Panc1 (cell line): ENCODE measurements at places on chromosomes 7 and 10.

GRCh38 chr10:79162861-79163665 lies 94.3 kb downstream of the ZMIZ1 start:
- no peak for DNase-seq

DNA sequence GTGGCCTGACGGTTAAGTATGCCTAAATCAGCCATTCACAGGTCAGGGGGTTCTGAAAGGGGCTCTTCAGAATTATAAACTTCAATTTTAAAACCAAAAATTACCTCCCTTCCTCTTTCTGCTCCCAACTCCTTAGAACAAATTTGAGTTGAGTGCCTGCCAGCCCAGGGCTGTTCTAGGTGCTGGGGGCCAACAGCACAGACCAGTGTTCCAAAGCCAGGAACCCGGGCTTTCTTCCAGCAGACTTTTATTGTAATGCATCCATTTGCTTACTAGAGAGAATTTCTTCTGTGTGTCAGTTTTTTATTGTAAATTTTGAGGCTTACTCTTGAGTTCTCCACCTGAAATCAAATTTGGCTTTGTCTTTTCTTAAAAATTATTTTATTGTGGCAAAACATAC lies 238.5 kb downstream of the CACNB2 start:
- DNase-seq, result no peak

DNA sequence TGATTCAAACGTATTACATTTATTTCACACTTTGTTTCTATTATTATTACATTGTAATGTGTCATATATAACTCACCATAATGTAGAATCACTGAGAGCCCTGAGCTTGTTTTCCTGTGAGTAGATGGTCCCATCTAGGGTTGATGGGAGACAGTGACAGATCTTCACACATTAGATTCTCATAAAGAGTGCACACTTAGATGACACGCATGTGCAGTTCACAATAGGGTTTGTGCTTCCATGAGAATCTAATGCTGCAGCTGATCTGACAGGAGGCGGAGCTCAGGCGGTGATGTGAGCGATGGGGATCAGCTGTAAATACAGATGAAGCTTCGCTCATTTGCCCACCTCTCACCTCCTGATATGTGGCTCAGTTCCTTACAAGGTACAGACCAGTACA lies 36.1 kb downstream of the BMPER start:
- no peak for DNase-seq

GRCh38 chr10:88041243-88042159 lies 178.1 kb downstream of the PTEN start:
- no peak for DNase-seq

GRCh38 chr10:133421336-133422222 lies 2.8 kb downstream of the SPRN start:
- DNase-seq, result no peak

GRCh38 chr10:118746246-118746645 lies 8.5 kb downstream of the CACUL1 start:
- DNase-seq, result no peak

- DNase-seq, result no peak
These were observed 55.5 kb upstream of the FAM171A1 start for GRCh38 chr10:15426558-15426957.

DNA sequence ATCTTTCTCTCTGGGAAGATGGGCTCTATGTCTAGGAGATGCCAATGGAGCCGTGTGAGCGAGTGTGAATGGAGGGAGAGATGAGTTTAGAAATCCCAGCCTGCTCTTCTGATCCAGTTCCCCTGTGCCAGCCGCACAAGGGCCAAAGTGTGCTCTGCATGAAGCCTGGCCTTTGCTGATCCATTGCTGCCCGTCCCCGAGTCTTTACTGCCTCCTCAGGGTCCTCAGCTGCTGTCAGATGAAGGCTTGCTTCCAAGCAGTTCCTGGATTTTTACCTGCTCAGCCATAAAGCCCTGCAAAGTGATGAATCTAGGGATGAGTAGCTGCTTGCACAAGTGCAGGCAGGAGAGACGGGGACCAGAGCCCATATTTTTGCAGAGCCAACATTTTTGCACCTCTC lies 115.9 kb downstream of the ZMIZ1 start:
- DNase-seq, result no peak

GRCh38 chr7:71404726-71405345 lies 272.9 kb downstream of the GALNT17 start:
- DNase-seq, result no peak

DNA sequence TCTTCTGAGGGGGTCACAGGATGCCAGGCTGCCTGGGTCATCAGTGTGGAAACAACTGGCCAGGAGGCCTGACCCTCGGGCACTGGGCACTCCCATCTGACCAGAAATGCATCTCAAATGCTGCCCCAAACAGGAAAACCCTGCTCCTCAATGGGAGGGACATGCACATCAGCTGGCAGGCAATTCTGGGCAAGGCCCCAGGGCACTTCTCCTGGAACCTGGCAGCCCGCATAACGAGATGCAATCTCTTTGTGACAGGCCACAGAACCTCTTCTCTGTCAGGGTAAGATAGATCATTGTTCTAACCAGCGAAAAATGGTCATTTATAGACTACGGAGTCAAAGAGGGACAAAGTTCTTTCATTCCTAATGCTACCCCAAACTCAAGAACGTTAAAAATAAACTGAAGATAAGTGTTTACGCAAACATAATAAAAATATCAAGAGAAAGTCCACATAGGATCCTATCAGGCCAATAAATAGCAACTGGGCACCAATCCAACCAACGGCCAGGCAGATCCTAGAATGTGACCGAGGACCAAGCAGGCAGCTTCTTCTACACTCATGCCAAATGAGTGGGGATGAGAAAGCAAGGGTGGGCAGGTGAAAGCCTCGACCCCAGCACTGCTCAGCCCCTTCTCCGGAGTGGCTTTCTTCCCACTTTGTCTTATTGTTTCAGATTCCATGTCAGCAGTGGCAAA lies 212.3 kb downstream of the TCERG1L start:
- DNase-seq, result no peak
